D341Med (cell line): ENCODE measurements at places on chromosomes 12 and 14.

- no peak for DNase-seq
Observed at GRCh38 chr12:39671898-39672875, 52.6 kb upstream of the ABCD2 start.

DNA sequence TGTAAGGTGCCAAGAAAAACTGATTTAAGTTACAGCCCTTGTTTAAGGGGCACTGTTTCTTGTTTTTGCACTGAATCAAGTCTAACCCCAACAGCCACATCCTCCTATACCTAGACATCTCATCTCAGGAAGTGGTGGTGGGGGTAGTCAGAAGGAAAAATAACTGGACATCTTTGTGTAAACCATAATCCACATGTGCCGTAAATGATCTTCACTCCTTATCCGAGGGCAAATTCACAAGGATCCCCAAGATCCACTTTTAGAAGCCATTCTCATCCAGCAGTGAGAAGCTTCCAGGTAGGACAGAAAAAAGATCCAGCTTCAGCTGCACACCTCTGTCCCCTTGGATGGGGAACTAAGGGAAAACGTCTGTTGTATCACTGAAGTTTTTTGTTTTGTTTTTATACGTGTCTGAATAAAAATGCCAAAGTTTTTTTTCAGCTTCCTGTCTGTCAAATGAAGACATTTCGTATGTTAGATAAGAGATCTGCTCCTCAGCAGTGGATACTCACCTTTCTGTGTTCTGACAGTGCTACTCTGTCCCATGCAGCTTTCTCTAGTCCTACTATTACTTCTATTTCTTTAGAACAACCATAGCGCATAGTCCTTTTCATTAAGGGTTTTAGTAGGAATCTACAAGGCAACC, 1.2 kb upstream of the PA2G4 start:
- no peak for DNase-seq

DNA sequence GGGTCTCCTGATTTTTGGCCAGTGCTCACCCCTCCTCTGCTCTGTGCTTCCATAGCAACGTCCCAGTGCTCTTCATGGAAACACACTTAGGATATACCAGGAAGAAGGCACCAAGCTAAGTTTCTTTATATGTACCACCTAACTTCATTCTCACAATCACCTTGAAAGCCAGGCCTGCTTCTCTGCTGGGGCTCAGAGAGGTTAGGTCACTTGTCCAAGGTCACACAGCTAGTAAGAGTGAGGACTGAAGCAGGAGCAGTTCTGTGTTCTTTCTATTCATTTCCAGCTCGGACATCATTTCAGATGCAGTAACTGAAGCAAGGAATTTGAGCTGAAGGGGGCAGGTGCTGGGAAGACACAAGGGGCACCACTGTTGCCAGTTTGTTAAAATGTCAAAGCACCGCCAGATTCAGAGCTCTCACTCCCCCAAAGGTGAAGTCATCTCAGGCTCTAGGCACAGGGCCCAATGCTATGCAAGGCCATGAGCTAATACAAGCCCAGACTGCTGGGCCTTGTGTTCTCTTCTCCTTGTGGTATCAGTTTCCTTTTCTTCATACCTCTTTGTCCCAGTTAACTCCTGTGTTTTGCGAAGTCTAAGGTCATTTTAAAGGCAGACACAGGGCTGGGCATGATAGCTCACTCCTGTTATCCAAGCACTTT, 19.7 kb upstream of the YY1 start:
- no peak for DNase-seq

GRCh38 chr12:76042147-76042546, 10.6 kb upstream of the PHLDA1 start:
- DNase-seq, result no peak

- no peak for DNase-seq
Observed at GRCh38 chr14:98249057-98249456, 1022.9 kb downstream of the BCL11B start.

- DNase-seq, result peak; percentile 14
Observed at GRCh38 chr14:101225157-101226152, 321.9 kb upstream of the RTL1 start.

GRCh38 chr14:105061428-105062047, 3.7 kb downstream of the GPR132 start:
- DNase-seq, result no peak

DNA sequence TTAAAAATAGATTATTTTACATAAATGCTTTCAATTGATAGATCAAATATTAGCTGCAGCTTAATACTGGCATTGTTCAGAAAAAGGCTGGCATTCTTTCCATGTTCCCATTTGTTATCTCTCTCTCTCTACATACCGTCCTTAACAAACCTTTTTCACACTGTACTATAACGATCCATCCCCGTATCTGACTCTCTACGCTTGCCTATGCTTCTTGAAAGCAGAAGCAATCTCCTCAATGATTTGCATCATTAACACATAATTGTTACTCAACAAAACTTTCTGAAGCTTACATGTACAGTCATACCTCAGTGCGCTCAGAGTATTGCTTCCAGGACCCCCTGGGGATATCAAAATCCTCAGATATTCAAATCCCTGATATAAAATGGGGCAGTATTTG, 89.7 kb downstream of the TMTC1 start:
- no peak for DNase-seq

GRCh38 chr14:22386924-22387775, 201.9 kb downstream of the DAD1 start:
- peak; percentile 83 for DNase-seq

DNA sequence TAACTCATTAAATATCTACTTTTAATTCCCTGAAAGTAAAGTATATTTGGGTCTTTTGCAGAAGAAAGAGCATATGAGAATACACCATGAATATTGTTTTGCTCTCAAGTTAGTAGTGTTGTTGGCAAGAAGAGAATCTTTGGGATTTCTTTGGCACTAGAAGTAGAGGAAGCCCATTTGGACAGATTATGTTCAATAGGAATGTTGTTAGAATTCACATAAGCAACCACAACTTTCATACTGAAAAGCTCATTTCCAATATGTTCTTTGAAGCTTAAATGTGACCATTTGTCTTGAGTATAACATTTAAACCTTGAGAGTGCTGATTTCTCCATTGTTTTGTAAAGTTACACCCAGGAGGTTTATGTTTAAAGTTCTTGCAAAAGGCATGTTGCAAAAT, 37.6 kb downstream of the PLEKHG7 start:
- no peak for DNase-seq

DNA sequence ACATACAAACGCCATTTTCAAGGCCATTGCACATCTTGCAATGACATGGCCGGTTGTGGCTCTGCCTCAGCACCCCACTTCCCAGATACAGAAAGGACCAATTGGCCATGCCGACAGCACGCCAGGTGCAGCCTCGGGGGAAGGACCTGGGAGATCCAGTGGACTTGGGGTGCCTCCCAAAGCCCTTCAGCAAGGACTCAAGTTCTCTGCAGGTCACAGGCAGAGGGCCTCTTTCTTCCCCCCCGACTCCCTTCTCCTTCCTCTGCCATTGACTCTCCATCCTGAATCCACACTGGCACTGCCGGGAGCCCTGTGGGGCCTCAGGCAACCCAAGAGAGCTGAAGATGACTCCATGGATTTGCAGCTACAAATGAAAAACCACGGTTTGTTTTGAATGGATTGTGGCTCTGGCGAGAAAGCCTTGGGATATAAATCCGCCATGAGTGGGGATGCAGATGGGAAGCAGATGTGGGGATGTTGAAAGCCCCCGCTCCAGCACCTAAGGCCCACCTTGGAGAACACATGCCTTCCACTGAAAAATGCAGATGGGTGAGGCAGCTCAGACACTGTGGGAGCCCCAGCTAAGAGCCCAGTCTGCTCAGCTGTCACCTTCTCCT, 35.1 kb upstream of the LTBP2 start:
- no peak for DNase-seq

- DNase-seq, result no peak
Observed at GRCh38 chr12:4369548-4369947, 10.0 kb downstream of the FGF23 start.

DNA sequence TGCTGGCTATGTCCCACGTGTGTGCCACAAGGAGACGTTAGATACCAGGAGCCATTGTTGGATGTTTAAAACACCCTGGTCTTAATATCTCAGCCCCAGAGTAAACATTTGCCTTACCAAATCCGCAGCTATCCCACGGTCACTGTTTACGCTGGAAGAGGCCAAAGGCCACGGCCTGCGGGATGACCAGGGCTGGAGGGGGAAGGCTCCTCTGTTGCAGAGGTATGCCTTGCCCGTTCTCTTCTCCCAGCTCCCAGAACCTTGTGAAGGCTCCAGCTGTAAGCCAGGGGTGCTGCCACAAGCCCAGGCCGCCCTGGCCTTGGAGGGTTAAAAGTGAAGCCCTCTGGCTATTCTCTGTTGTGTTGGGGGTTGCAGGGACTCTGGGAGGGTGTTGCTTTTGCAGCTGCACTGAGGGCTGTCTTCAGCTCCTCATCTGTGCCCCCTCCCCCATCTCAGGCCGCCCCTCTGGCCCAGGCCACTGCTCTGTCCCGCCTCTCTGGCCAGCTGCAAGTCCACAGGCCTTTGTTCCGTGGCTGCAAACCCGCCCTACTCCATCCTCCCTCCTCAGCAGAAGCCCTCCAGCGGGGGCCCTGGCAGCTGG, 2.5 kb downstream of the PLEKHG3 start:
- no peak for DNase-seq

GRCh38 chr12:80142640-80143039, 43.3 kb downstream of the OTOGL start:
- no peak for DNase-seq

GRCh38 chr14:72576258-72576657, 317.6 kb downstream of the DPF3 start:
- DNase-seq, result no peak
